ENCODE measurements at places on chromosomes 1 and 21.

DNA sequence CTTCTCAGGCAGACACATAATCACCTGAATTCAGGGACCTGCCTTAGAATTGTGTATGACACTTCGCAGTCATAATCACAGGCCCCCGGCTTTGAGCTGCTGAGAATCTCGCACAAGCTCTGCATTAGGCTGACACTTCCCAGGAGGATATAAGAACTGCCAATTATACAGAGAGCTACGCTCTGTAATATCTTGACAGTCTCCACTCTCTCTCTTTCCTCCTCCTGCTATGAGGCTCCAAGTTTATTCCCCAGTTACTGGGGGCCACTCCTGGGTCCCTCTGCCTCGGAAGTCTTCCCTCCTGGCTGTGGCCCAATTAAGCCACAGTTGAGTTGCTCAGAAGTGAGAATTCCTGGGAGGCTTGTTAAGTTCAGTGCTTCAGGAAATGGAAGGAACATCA is 42.7 kb downstream of the EBNA1BP2 start:
- DNase-seq = no peak

- no peak for DNase-seq
Observed at GRCh38 chr1:54945393-54945936, 35.0 kb upstream of the TMEM61 start.

GRCh38 chr1:10559386-10559785 is 84.6 kb downstream of the PEX14 start:
- no peak for DNase-seq

GRCh38 chr1:181119093-181119989 is 30.8 kb downstream of the IER5 start:
- DNase-seq = no peak

DNA sequence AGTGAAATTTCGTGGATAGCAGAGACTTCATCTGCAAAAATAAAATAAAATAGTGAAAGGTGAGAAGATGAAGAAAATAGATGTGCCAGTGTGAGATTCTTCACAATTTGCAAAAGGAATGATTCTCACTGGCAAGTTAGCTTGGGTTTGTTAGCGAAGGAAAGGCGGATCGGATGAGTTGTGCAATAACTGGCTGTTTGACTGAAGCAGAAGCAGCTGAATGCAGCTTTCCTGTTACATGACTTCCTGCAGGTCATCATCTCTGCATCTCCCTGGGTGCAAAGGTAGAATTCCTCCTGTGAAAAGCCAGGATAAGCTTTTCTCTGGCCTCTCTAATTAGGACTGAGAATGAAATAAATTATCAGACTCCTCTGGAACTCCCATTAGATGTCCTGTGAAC is 263.1 kb upstream of the CHRM3 start:
- DNase-seq = no peak

- DNase-seq = no peak
Observed at GRCh38 chr1:109096120-109096519, 5.6 kb downstream of the TMEM167B start.

DNA sequence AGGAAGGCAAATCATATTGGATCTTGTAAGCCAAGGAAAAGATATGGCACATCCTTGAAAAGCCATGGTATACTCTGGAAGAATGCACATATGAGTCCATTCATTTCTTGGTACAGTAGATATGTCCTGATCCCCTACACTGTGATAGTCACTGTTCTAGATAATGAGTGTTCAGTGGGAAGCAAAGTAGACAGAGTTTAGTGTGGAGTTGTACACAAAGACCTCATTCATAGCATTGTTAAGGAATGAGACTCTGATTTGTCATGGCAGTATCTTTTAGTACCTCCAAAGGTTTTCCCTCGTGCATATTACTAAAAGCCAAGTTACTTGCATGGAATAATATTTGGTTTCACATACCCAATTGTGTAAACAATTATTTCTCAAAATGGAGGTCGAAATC is 204.7 kb downstream of the NFIA start:
- no peak for DNase-seq

DNA sequence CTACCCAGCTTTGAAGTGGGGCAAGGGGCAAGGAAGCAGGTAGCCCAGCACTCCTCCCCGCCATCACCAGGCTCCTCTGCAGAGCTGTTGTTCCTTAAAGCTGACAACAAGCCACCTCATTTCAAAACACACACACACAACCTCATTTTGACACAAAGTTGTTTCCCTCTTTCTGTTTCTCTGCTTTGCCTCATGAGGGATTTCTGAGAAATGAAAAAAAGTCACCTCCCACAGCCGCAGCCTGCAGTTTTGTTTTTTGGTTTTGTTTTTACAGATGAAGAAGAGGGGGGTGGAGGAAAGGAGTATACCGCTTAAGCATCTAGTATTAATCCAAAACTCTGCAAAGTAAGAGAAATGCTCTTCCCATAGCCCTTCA is 12.1 kb downstream of the MCL1 start:
- DNase-seq = peak; percentile 83

- DNase-seq = no peak
Observed at GRCh38 chr1:213604477-213604876, 383.3 kb upstream of the PROX1 start.

- DNase-seq = no peak
Observed at GRCh38 chr1:117098287-117098890, 23.2 kb downstream of the TRIM45 start.

DNA sequence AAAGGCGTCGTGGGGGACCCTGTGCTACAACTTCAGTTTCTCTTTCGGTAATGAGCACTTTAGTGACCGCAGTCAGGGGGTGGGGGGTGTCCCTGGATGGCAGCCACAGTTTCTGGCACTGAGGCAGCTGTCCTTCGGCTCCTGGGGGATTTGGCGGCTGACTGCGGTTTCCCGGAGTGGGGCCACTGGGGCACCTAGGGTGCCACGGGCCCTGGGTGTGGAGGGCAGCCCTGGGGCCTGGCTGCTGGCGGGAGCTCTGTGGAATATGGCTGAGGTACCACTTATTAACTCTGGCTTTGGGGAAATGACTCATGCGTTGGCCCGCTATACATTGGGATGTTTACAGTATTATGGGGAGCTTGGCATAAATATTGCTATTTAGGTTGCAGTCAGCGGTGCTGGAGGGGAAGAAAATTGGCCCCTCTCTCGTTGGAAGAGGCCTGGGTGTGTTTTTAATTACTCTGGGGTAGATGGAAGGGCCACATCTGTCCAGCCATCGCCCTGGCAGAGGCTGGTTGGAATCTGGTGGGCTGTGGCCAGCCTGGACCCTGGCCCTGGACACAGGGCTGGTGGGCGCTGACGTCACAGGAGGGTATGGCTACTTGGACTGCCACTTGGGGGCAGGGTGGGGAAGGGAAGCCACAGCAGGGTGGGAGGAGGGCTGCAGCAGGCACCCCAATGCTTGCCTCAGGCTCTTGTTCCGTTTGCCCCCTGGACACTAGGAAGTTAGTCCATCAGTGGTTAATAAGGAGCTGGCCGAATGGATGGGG is 2.0 kb downstream of the EPHB2 start:
- DNase-seq = no peak

GRCh38 chr1:30757352-30758120 is at the start of gene LAPTM5:
LAPTM5 (minus strand) TSS chr1:30757774; CDS start chr1:30757745, 29 bp downstream.
- DNase-seq = peak; percentile 70

- DNase-seq = no peak
Observed at GRCh38 chr1:220652995-220653394, 37.2 kb upstream of the C1orf115 start.

DNA sequence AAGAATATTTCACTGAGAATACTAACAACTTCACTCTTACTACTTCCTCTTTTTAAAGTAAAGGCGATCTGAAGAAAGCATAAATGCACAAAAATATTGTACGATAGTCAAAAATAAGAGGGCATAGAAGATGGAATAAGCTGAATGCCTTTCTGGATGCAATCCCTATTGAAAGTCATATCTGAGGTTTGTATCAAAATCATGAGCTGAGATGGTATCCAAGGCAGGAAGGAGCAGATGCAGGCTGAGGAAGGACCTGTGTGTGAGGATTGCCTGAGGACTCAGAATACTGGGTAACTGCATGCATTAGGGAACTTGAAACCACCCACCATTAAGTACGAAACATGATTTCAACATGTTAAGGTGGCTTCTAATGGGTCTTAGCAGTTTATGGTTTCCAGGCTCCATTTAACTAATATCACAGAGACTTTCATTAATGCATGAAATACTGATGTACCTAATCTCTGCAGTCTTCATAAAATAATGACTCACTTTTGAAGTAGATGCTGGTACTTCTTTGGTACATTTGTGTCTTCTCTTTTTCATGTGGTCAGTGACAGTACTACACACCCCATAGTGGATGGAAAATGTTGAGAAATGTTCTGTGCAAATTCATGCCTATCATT is 29.6 kb upstream of the RGS1 start:
- DNase-seq = peak; percentile 10

DNA sequence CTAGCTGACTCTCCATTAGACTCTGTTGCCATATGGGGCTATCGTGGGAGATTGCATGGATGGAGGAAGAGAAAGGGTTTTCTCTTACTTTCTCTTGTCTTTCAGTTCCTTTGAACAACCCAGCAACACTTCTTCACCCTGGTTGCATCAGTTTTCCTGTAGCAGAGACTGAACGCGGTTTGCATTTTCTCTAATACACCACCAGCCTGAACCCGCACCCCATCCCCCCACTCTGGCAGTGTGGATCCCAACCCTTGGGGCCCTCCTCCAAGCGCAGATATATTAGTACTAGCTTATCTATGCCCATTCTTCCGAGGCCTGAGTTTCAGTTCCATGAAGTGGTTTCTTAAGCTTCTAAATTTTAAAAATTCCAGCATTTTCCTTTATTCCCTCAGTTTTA is 12.6 kb downstream of the DR1 start:
- no peak for DNase-seq

- DNase-seq = no peak
Observed at GRCh38 chr1:74368335-74368734, 133.1 kb downstream of the TNNI3K start.

GRCh38 chr1:223802602-223803001 is 43.1 kb downstream of the TP53BP2 start:
- no peak for DNase-seq

Data from CD4-positive, alpha-beta T cell treated with Interleukin-12 subunit alpha and Interleukin-12 subunit beta, for 1 hour (primary cell).